CD4-positive, alpha-beta T cell treated with Interleukin-4 for 1 hour (primary cell): ENCODE measurements at places on chromosomes 6 and 20.

GRCh38 chr20:17626217-17627007 lies 55.6 kb downstream of the RRBP1 start:
- DNase-seq, result no peak

DNA sequence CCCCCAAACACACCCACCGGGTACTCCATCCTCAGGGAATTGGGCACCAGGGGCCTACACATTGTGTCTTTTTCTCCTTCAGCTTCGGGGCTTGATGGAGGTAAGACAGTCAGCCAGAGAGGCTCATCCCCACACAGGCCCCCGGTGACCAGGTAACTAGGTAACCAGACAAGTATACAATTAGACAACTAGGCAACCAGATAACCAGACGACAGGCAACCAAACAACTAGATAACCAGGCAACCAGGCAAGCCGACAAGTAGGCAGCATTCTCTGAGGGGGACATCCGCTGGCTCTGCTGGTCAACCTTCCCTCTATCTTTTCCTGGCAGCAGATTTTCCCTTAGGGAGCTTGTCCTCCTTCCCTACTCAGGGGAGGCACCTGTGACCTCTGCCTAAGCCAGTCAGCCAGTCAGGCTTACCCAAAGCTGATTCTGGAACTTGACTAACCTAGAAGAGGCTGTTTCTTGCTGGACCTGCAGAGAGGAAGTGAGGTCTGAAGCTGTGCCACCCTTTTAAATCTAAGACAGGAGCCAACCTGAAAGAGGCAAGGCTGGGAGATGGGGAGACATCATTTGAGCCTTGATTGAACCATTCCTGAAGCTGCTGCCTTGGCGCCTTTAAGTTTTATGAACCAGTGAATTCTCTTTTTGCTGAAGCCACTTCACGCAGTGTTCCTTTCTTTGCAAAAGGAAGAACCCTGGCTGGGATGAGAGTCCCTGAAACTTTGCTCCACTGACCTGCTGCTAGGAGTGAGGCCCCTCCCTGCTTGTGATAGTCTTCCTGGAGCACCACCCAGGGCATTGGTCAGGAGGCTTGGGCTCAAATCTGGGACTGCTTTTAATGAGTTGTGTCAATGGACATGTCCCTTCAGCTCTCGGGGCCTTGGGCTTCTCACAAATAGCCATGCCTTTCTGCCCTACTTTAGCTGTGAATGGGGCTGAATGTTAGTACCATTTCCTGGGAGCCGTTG lies 96.4 kb upstream of the RNF24 start:
- no peak for DNase-seq

- DNase-seq, result no peak
Measured at GRCh38 chr6:141033101-141033500, 1099.6 kb upstream of the GJE1 start.

GRCh38 chr6:101711518-101711917 lies 318.0 kb downstream of the GRIK2 start:
- DNase-seq, result no peak

DNA sequence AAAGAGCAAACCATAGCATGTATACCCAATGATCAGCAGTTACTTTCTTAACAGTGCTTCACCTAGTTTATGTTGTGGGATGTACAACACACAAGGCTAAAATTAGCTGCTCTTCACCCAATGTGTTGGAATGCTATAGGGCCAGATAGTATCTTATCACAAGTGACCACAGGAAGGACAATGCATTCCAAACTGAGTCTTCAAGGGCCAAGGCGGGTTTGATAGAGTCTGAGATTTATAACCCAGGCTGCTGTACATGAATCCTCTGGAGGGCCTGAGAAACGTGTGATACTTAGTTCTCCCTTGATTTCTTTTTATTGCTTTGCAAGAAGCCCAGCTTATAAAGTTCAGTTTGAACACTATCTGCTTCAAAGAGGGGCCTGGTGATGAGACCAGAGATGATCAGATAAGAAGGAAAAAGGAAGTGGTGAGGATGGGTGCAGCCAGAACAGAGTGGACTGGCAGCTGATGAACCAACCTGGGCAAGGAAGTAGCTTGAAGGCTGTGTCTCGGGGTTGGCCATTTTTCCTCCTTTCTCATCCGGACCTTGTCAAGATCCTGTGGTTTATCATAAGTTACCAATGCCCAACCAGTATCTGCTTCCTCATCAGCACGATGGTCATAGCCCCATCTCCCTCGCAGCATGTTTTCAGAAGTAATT lies 62.2 kb upstream of the BMP2 start:
- DNase-seq, result no peak

DNA sequence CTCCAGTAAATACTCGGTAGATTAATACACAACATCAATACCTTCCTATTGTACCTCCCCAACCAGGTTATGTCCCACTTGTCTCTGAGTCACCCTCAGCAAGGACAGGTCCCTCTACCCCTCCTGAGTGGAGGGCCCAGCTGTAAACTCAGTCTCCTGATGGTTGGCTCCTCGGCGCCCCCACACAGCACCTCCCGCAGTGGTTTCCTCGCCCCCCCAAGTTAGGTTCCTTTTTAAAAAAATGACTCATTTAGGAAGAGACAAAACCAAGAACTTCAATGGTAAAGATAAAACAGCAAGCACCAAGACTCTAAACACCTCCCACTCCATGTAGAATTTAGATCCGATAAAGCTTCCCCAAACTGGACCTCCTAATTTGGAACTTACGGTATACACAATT lies 83.5 kb downstream of the TRERF1 start:
- DNase-seq, result peak; percentile 52

DNA sequence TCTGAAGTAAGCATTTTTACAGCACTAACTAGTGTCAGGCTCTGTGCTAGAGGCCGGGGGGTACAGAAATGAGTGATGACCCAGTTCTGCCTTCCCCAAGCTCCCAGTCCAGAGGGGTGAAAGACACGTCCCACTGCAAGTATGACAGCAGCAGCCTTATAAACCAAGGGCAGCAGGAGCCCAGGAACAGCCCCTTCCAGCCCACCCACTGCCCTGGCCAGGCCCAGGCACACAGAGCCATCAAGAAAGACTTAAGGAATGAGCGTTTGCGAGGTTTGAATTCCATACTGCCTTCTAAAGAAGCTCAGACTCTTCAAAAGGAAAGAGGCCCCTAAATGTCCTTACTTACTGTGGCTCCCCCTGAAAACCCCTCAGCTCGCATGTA lies 10.0 kb downstream of the TRERF1 start:
- DNase-seq, result no peak

DNA sequence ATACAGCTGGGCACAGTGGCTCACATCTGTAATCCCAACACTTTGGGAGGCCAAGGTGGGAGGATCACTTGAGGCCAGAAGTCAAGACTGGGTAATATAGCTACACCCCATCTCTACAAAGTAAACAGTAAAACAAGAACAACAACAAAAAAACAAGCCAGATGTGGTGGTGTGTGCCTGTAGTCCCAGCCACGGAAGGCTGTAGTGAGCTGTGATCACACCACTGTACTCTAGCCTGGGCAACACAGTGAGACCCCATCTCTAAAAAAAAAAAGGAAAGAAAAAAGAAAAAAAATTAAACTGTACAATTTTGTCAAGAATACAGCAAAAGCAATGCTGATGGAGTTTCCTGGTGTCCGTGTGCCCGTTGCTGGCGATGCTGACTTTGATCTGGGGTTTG lies 47.2 kb upstream of the SLCO4A1 start:
- DNase-seq, result no peak

DNA sequence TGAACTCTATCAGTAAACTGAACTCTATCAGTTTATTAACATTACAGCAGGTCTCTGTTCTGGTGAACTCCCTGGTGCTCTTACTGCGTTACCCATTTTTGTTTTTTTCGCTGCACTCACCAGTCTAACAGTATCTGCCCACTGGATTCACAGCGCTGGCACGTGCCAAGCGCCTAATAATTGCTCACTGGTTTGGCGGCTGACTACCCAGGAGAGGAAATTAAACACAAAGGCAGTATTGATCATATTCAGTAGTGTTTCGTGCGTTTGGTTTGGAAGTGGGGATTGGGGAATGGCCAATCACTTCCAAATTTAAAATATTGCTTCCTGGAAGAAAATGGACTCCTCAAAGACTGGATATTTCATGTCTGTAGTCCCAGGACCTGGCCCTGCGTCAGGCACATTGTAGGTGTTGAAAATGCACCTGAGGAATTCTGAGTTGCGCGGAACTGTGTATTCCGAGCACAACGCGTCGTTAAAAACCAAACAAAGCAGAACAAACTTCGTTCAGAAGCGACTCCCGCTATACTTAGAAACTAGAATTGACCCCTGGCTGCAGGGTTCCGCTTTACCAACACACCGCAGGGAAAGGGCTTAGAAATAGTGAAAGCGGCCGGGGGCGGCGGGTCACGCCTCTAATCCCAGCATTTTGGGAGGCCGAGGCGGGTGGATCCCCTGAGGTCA lies 1.1 kb upstream of the RPS12 start:
- DNase-seq, result peak; percentile 39

DNA sequence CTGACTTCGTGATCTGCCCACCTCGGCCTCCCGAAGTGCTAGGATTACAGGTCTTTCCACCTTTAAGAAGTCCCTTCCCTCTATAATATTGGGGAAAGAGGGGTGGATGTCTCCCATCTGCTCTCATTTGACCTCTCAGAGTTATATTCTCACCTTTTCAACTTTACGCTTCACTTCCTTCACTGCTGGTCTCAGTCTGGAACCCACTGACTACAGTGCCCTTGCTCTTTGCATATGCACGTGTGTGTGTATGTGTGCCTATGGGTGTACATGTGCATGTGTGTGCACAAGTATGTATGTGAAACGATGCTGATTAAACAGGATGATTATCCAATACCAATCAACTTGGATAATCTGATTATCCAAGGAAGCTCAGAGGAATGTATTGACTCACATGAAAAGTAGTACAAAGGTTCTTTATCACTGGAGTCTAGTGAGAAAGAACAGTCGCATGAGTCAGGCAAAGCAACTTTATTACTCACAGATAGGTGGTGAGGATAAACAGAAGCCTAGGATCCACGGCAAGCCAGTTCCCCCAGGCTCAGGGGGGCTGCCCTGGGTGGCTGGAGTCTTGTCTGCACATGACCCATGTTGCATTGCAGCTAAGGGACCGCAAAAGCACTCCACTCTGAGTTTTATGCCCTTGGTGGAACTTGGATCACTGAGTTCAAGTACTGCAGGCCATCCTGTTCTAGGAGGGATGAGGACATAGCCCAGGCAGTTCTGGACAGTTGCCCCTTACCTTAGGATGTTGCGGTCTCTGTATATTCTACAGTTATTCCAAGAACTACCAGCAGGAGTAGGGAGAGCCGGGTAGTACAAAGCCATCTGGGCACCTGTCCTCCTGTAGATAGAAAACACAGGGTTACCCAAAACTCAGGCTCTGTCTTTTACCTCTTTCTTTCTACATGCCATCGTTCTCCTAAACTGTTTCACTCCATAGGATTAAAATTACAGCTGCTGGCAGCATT lies 50.9 kb downstream of the SNRNP48 start:
- DNase-seq, result no peak

DNA sequence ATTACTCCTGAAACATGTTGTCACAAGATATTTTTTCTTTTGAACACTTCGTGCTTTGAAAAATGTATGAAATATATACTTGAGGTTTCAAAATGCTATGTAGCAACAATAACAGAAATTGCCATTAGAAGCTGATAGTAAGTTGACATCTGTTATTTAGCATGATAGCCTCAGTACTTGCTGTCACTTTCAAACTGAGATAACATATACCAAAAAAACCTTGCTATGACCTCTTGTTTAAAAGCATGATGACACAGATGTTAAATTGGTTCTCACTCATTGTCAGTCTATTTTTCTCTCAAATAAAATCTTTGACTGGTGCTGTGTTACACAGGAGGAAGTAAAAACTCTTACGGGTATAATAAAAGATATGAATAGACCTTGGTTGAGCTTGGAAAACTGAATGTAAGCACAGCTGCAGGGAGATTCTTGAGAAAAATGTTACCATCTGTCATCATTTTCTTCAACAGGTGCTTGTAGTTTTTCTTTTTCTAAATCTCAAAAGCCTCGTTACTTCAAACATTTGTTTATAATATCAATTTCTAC lies 18.6 kb downstream of the MOXD1 start:
- no peak for DNase-seq

DNA sequence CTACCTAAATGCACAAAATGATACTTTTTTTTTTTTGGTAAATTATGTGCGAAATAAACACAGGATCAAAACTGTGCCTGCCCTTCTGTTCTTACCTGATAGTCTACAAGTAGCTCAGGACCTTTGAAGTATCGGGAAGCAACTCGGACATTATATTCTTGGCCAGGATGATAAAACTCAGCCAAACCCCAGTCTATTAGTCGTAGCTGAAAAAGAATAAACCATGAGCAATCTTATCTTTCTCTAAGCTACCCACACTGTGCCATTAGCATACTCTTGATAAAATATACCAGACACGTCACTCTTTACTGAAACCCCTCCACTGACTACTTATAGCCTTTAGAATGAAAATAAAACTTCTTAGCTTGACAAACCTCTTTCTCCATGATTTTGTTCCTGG lies 29.8 kb upstream of the TBC1D20 start:
- DNase-seq, result no peak

DNA sequence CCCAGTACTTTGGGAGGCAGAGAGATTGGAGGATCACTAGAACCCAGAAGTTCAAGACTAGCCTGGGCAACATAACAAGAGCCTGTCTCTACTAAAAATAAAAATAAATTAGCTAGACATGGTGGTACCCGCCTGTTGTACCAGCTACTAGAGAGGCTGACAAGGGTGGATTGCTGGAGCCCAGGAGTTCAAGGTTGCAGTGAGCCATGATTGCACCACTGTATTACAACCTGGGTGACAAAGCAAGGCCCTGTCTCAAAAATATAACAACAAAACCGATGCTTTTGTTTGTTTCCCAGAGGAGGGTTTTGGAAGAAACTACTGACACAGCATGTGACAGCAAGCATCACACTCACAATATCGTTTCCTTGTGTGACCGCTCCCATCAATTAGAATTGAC lies 119.6 kb downstream of the TSHZ2 start:
- no peak for DNase-seq

GRCh38 chr6:52577778-52578463 lies 1.1 kb upstream of the TRAM2 start:
- DNase-seq, result no peak

GRCh38 chr6:105331927-105332326 lies 71.0 kb downstream of the PREP start:
- DNase-seq, result no peak

- DNase-seq, result no peak
Measured at GRCh38 chr20:51417250-51418136, 125.0 kb downstream of the NFATC2 start.

- no peak for DNase-seq
Measured at GRCh38 chr6:107564589-107564951, 74.7 kb downstream of the SOBP start.
